ENCODE measurements at places on chromosomes 6 and 20.

GRCh38 chr20:34922654-34923381, 32.8 kb downstream of the GSS start:
- no peak for DNase-seq

GRCh38 chr20:7516621-7517111, 423.6 kb downstream of the HAO1 start:
- DNase-seq, result no peak

DNA sequence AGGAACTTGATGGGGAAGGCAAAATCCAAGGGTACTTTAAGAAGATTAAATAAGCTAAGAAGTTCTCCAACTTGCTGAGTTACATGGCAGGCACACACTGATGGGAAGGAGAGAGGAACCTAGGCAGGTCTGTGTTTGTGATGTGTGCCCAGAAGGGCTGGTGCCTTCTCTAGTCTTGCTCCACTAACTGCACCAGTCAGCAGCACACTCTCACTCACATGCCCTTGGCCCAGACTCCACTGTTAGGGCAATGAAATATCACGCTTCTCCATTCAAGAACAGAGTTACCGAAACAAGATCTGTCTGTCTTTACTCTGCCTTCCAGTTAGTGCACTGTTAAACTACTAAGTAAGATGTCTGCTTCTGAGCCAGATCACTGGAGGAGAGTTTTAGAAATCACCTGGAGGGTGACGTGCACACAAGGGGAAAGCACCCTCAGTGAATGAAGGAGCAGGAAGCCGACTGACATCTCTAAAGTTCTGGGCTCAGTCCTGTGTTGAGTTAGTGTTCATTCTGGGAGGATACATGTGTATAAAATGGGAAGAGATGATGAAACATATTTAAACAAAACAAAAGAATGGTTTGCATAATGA, 251.1 kb downstream of the FOXC1 start:
- DNase-seq, result no peak

- no peak for DNase-seq
Observed at GRCh38 chr20:53205046-53205445, 232.9 kb downstream of the TSHZ2 start.

GRCh38 chr20:58650181-58650775, 805 bp upstream of the STX16 start:
- DNase-seq, result no peak

DNA sequence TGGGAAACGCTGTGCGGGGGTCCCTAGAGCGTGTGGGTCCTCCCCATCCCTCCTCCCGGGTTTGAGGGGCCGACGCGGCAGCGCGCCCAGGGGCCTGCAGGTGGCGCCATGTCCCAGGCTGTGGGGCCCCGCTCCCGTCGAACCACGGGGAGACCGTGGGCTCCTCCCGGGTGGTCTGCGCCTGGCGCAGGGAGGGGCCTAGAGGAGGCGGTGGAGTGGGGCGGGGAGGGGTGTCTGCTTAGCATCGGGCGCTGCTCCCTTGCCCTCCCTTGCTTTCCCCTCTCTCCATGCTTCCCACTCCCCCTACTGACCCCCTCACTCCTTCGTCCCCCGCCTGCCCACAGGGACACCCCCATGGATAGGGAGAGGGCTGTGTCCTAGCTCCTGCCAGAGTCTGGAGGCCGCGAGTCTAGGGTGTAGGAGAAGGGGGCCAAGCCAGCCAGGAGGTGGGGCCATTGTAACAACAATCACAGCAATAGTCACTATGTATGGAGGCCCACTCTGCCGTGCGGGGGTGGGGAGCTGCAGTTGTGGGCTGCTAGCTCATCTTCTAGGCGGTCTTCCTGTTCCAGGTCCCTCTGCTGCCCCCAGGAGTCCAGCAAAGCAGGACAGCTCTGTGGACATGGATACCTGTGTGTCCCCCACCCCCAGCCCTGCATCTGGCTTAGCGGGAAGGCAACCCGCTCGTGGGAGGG, 51.7 kb downstream of the CHMP4B start:
- peak; percentile 92 for DNase-seq

DNA sequence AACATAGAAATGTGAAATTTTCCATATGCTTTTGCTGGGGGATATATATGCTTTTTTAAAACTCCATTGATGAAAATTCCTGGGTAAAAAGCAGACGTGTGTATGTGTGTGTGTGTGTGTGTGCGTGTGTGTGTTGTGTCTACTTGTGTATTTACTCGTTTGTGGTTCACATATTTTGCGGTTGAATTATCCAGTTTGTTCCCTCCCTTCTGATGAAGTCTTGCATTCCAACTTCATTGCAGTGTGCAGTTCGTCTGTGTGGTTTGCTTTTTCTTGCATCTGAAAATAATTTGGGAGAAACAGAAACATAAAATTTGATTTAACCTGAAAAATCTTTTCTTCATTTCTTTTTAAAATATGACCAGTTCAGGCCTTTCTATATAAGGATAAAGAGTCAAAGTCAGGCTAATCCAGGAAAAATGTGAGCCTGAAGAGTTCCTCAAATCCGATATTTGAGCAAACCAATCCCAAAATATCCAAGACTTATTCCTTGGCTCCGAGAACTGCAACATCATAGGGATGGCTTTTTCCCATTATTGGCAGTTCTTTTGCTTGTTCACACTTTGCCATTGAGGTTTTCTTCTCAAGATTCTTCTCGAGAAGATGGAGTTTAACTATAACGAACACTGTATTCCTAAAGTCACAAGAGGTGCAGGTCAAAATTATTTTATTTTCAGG, 202.2 kb upstream of the CCN2 start:
- DNase-seq, result no peak

DNA sequence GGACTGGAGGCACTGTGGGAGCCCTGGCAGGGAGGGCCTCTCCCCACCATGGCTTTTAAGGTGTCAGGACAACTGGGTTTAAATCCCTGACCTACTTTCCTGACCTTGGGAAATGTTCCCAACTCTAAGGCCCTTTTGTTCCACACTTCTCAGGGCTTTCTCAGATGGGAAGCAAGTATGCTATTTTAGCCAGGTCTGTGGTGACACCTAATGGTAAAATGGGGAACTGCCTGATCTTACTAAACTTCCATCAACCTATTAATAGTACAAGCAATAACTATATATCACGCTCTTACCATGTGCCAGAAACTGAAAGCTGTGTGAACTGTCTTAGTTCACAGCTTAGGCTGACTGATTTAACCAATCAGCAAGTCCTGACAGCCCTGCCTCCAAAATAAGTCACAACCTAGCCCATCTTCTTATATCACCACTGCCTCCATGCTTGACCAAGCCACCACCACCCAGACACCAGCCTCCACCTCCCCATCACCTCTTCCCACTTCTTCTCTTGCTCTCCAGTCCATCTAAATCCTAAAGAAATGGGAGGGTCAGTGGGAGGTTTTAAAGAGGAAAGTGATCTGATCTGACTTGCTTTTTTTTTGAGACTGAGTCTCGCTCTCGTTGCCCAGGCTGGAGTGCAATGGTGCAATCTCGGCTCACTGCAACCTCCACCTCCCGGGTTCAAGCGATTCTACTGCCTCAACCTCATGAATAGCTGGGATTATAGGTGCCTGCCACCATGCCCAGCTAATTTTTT, 6.9 kb upstream of the BLCAP start:
- DNase-seq, result no peak

DNA sequence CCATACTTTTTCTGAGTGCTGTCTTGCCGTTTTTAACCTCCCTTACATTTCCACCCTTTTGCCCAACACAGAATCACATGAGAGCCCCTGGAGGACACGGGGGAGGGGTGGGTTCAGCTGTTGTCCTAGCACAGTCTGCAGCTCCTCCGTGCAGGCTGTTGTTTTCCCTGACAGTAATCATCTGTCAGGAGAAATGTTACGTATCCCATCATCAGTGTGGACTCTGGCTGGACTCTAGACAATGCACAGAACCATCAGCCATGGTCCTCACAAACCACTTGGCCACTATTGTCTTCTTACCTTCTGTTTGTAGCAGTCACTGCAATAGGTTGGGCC, 92.1 kb downstream of the RIN2 start:
- DNase-seq, result peak; percentile 35

DNA sequence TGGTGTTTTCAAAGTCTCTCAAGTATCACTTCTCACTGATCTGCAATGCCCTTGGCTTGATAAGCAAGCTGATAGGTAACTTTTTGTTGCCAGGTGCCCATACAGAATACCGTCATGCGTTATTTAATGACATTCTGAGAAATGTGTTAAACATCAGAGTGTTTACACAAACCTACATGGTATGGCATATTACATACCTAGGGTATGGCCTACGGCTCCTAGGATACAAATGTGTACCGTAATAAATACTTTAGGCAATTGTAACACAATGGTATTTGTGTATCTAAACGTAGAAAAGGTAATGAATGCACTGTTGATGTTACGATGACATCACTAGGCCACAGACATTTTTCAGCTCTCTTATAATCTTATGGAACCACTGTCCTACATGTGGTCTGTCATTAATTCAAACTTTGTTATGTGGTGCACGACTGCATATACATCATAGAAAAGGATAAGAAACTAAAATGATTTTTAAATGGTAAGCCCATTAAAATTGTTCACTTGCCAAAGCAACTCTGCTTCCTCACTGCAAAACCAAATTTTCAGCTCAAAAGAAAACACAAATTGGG, 35.7 kb downstream of the CSNK2A1 start:
- no peak for DNase-seq

GRCh38 chr20:57695940-57696339, 13.9 kb downstream of the PMEPA1 start:
- no peak for DNase-seq

GRCh38 chr6:53369051-53369450, 20.3 kb upstream of the ELOVL5 start:
- DNase-seq, result no peak

DNA sequence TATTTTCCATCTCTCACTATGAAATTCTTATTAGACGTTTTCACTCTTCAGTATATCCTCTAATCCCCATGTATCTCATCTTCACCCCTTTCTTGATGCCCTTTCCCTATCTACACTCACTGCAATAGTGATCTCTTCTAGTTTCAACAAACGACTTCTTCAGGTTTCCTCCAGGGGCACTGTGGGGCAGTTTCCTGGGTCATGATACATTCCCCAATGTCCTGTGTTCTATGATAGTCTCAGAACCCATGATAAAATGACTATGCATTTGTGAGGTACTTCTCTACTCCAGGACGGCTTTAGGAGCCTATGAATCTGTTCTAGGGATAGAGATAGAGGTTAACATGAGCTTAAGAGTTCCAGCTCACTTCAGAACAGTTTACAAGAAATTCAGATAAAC, 183.3 kb downstream of the FOXC1 start:
- no peak for DNase-seq

DNA sequence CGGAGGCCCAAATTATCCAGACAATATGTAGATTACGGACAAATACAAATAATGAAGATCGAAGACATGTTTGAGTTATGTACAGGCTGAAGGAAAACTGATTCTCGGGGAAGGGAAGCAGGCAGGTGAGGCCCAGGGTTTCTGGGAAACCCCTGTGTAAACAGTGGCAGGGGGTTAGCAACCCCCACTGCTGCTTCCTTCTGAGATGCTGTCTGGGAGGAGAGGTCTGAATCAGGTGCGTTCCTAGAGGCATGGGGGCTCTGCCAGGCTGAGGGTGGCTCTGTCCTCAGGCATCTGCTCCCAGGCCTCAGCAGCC, 7.2 kb upstream of the MDGA1 start:
- no peak for DNase-seq

DNA sequence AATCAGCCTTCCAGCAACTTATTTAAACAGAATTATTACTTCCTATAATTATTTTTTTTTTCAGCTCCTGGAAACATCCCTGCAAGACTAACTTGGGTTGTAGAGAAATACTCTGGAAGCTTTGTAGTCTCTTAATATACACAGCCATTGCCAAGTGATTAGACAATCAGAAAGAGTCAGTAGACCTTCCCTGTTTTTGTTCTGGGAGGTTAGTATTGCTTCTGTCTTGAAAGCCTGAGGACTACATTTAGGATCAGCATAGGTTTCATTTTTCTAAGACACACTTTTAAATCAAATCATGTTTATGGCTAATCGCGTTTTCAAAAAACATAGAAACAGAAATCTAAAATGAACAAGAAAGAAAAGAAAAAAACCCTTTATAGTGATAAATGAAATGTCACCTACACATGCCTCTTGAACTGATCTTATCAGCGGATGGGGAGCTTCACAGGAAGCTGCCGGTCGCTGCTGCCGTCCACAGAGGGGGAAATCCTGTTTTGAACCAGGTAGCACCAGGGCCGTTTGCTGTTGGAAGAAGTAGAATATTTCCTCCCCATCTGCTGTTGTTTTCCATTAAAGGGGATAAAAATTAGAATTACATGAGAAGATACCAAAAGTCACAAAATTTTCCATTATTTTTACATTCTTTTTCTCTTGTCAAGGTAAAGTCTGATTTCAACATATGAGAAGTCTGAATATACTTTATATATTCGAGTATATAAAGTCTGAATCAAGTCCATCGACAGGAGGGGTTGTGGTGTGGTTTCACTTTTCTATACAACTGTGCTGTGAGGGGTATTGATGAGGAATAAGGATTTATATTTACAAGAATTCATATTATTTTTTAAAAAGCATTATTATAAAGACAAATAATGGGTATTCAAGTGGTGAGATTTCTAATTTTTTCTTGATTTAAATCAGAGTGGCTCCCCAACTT, 94.6 kb downstream of the ARMC2 start:
- DNase-seq, result no peak

GRCh38 chr20:34904202-34904621, 27.8 kb downstream of the ACSS2 start:
- DNase-seq, result no peak

DNA sequence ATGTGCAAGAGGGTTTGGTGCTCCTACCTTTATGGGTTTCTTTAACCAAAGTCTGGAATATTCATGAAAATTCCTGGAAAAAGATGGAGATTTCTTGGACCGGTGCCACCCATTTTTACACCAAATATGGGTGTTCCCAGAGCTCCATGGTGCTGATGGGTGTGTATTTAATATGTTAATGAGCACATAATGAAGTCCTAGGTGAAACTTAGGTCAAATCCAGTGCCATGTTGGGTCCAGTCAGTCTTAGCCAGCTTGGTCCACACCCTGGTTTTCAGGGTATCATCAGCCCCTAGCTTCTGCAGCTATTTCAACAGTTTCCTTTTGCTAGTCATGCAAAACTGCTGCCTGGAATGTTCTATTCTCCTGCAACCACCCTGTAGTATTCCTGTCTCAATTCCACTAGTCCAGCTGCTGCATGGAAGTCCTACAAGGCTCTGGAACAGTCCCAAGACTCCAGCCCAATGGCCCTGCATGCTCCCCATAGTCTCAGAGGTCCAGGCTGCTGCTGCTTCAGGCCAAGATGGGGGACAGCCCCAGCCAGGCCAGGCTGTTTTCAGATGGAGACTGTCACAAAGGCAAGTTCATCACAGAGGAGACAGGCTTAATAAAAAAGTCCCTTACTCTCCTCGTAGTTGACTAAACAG, 31.8 kb downstream of the CST9L start:
- DNase-seq, result no peak

DNA sequence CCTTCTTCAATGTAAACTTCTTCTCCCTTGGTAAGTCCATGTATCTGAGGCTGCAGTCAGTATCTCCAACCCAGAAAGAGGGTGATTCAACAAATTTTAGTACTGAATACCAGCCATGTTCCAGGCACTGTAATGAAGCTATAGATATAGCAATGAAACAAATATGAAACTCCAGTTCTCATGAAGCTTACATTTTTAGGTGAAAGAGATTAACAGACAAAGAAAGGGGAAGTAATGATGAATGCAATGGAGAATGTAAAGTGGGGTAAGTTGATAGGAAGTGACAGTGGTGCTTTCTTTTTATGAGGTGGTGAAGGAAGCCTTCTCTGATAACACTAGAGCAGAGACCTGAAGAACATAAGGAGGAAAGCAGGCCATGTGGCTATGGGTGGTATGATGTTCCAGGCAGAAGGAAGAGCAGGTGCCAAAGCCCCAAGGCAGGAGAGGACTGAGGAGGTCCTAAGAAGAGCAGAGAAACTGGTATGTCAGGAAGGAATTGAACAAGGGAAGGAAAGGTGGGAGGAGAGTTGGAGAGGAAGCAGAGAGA, 143.6 kb downstream of the TFAP2B start:
- no peak for DNase-seq

Measured in posterior cingulate gyrus (tissue), 11 donors.